ENCODE measurements at places on chromosomes 1 and 21.

GRCh38 chr21:25636727-25637126 lies 2.3 kb upstream of the JAM2 start:
- no peak for DNase-seq

GRCh38 chr21:25811186-25811585 lies 76.4 kb downstream of the GABPA start:
- DNase-seq = no peak

DNA sequence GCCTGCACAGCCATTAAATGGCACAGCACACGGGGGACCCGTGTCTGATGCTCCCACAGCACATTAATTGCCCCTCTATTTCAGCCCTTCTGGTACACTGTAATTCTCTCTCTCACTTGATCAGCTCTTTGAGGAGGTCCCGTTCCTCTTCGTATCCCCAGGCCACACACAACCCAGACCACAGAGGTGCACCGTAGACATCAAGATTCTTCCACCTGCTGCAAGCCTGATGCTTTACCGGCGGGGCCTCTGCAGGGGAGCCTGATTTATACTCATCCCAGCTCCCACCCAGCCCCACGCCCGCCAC lies 759 bp downstream of the SMYD3 start:
- DNase-seq = no peak

- DNase-seq = no peak
Measured at GRCh38 chr1:21510885-21511578, 1.8 kb downstream of the ALPL start.

DNA sequence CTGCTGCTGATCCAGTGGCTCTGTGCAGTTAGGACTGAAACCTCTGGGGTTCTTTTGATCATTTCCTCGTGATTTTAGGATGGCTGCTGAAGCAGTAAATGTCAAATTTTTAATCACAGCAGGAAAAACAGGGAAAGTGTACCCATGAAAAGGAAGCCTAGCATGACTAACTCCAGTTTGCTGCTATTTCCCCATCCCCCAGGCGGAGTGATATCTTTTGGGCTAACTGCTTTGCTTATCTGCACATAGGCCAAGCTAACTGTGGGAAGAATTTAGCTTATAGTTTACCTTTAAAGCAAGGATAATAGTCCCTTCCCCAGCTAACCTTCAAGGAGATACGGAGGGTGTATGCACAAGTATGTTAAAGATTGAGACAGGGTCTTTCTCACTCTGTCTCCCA lies 149.8 kb upstream of the TNR start:
- no peak for DNase-seq

DNA sequence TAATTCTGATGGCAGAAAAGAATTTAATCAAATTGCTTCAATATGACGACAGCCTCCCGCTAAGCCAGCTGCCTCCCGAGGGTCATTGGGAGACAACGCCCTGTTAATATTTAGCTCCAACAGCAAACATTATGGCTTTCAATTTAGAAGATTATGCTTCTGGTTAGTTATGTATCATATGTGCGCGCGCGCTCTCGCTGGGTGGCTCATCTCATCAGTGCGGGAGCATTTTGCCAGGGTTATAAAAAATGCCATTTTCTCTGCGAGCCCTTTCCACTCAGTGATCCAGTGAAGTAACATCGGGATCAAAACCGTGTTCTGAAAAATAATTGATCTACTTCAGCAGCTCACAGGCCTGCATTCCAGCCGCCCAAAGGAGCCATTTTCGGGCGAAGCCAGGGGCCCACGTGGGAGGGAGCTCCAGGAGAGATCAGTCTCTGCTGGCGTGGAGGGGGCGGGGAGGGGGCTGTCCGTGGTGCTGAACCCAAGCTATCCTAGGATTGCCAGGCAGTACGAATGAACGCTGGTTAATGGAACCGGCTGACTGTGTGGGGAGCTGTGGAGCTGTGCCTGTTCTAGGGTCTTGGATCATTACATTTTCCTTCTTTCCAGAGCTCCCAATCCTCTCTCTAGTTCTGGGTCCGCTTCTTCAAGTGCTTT lies 219.1 kb upstream of the ZC3H12A start:
- DNase-seq = no peak

GRCh38 chr1:207750631-207751305 lies 1.1 kb upstream of the CD46 start:
- DNase-seq = no peak

GRCh38 chr1:182699393-182700350 lies 15.3 kb upstream of the RGS8 start:
- no peak for DNase-seq

DNA sequence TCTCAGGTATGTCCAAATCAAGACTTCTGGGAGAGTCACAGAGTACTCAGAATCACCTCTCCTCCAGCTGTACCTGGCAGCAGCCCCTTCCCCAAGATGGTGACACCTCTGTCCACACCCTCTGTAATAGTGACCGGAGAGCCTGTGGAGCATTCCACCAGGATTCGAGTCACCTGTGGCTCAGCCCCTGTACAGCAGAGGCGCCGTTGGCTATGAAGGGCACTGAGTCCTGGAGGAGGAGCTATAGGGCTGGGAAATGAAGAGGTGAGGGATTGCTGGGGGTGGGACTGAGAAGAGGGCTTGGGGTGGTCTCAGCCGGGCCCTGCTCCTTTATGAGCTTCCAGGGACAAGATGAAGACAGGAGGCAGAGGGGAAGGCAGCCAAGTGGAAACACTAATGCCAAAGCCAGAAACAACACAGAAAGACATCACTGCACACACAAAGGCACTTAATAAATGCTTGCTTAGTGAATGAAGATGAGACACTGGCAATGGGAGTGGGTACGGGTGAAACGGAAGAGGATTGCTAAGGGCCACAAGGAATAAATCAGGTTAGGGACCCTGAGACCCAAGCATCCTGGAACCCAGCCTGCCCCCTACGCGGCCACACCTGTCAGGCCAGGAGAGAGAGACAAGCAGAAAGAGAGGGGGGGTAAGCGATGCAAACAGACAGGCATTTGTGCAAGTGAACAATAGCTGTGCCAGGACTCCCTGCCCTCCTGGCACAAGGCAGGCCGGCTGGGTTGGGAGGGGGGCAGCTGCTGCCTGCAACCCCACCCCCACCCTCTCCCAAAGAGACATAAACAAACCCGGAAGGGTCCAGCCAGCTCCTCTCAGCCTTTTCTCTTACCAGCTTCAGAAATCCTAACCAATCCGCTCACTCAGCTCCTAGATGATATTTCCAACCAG lies 3.9 kb downstream of the ARHGEF2 start:
- no peak for DNase-seq

DNA sequence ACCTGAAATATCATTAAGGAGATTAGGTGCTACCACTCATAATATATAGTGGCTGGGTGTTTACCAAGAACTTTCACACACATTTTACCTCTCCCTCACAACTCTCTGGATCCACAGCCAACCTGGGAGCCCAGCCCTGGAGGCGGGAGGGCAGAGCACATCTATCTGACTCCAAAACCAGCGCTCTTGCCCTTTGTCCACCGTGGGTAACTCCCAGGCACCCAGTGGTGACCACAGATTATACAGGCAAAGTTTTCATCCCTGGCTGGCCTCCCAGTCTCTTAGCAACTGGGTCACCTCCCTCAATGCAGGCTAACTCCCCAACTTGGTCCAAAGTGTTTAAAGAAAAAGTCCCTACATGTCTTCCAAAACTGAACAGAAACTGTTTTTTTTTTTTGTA lies 2.4 kb downstream of the PAQR7 start:
- DNase-seq = no peak

DNA sequence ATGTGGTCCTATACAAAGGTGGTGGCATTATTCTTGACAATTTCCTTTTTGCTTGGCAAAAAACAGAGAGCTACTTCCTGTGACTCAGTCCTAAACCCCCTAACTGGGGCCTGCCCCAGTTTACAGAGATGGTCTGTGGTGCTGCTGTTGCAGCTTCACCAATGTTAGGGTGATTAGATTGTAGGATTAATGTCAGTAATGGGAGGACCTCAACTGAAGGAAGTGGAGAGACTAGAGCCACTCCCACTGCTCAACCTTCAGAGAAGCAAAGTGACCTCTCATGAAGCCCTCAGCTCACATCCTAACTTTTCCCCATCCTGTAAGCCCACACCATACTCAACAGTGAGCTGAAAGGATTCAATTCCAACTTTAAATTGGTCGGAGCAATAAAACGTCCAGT lies 3.6 kb downstream of the S100A6 start:
- no peak for DNase-seq

DNA sequence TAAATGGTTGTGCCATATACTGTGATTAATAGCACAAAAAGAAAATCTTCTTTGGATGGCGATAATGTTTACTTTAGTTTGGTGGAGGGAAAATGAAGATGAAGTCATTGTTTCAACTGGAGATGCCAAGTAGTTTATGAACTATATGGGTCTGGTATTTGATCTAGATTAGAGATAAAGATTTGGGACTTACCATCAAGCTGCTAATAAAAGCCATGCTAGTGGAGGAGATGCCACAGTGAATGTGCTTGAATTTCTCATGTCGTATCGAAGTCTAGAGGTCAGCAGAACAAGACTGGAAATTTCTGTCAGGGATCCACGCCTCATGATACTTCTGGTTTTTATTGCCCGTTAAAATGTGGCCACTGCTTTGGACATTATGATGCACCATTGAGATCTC lies 742.0 kb downstream of the NCAM2 start:
- DNase-seq = no peak

- no peak for DNase-seq
Measured at GRCh38 chr1:161771161-161771560, 5.0 kb downstream of the ATF6 start.

DNA sequence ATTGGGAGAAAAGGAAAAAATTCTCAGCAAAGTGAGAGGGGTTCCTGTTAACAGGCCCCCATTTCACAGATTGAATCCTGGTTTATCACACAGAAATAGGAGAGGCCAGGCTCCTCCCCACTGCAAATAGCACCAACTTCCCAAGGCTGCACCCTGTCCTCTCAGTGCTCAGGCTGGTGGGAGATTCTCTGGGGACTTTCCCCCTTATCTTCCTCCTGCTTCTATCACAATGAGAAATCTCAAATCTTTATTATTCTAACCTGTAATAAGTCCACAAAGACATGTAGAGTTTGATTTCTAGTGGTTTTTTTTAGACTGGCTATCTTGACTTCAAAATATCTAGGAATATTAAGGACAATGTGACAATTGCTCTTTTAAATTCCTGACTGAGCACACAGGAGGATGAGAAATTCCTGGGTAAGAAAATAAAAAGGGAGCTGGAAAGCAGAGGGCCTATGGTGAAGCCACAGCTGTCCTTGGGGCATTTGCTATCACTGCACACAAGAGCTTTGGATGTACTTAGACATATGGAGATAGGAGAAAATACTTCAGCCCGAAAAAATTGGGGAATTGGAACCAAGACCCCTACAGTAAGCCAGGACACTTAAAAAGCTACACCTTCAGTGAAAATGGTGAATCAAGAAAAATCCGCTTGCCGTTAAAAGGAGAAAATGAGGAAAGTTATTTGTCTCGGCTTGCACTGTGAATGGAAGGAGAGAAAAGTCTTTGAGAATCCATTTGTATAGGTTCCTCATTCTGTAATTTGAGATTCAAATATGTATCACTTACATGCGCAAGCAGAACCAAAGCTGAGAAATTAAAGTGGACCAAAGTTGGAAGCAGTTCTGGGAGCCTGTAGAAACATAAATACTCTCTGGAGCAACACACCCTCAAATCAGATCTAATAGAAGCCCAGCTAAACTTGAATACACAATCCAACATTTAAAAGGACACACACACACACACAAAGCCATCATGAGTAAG lies 65.9 kb upstream of the C1orf105 start:
- no peak for DNase-seq

GRCh38 chr1:25148673-25149300 lies 83.5 kb downstream of the SYF2 start:
- peak; percentile 3 for DNase-seq

DNA sequence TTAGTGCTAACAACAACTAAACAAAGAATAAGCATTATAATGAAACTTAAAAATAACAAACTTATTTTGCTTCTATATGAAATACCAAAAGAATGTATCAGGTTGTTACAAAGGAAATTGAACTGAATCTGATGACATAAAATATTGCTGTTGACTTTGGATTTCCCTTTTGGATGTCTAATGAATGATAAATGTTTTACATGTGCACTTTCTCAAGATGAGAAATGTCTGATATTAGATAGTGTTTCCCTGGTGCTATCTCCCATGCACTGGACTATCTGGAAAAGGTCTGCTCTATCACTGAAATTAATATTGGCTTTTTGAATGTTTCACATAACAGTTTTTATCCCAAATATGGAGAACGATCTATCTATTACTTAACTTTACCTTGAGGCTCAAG lies 179.9 kb downstream of the HMCN1 start:
- DNase-seq = no peak

DNA sequence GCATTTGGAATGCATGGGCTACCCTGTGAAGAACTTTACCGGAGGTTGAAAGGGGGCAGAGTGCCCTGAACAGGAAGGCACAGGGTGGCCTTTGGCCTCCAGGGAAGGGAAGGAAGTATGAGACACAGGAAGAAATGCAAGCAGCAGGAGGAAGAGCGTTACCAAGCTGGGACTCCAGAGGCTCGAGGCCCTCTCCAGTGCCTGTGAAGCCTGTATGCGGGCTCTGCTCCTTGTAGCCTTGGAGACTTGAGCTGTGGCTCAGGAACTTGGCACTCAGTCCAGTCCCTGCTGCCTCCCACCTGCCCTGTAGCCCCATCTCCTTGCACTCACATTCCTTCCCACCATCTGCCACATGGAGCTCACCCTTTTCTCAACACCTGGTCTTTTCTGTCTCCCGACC lies 33.5 kb upstream of the RNF19B start:
- no peak for DNase-seq

- DNase-seq = no peak
Measured at GRCh38 chr1:44881011-44881632, 38.1 kb upstream of the PTCH2 start.

GRCh38 chr1:4315202-4315601 lies 339.2 kb upstream of the AJAP1 start:
- DNase-seq = no peak

- no peak for DNase-seq
Measured at GRCh38 chr21:41861987-41862386, 17.2 kb downstream of the PRDM15 start.

DNA sequence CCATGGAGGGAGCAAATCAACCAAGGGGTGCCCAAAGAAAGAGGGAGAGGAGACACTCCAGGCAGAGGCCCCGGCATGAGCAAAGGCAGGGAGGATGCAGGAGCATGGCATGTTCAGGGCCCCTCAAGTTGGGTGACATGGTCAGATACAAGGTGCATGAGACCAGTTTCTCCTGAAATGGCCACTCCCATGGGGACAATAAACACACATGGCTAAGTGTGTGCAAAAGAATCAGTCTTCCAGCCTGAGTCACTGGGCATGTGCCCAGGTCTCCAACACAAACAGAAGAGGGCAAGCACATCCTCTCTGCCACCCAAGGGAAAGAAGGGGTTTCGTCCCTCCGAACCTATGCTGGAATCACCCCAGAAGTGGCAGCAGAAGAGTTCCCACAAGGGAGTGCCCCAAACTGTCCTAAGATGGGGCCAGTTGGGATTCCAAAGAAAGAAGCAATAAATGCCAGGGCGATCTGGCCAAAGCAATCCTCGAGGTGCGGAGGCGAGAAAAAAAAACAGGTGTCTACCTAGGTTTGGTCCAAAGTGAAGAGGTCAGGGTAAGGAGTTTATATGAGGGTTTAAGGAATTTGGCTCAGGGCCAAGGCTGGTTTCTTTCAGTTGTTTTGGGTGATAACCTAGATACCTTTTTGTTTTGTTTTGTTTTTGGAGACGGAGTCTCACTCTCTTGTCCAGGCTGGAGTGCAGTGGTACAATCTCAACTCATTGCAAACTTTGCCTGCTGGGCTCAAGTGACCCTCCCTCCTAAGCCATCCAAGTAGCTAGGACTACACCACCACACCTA lies 13.2 kb downstream of the CASP9 start:
- no peak for DNase-seq

- DNase-seq = no peak
Measured at GRCh38 chr1:172641492-172641891, 17.4 kb upstream of the FASLG start.

Data from stimulated activated CD8-positive, alpha-beta memory T cell treated with anti-CD3 and anti-CD28 coated beads, Interleukin-4, amount 100 ng/mL, for 1 hour (primary cell).